Right atrium auricular region (tissue), 2 donors: ENCODE measurements at places on chromosomes 11 and 22.

DNA sequence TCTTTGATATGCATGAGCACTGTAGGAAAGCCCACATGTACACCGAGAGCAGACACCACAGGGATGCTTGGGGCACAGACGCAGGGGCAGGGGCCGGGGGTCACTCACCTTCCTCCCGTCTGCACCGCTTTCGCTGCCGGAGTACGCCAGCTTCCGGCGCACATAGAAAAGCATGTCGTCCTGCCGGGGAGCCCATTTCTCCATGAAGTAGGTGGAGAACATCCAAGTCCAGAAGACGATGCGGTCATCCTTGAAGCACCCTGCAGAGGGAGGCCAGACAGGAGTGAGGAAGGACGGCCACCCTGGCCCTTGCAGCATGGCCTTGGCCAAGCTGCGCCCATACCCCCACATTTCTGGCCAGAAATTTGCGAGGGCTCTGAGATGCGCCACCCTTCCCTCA lies 28.8 kb downstream of the KIAA0930 start:
- no peak for DNase-seq

- DNase-seq, result peak; percentile 50
Measured at GRCh38 chr22:47303161-47303890, 540.9 kb downstream of the TBC1D22A start.

DNA sequence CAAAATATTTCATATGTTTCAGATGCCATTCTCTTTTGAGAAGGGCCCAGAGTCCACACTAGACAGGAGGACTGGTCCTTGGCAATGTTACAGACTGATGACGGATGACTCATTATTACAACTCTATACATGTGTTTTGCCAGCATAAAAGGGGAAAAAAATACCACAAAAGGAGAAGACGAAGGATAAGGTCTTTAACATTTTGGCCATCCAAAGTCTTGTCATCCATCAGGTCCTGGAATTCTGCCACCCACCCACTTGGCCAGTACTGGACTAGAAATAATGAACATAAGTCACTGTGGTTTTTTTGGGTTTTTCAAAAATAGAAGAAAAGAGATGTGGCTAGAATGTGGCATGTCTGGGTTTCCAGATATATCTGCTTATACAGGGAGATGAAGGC lies 57.7 kb upstream of the BDNF start:
- no peak for DNase-seq

DNA sequence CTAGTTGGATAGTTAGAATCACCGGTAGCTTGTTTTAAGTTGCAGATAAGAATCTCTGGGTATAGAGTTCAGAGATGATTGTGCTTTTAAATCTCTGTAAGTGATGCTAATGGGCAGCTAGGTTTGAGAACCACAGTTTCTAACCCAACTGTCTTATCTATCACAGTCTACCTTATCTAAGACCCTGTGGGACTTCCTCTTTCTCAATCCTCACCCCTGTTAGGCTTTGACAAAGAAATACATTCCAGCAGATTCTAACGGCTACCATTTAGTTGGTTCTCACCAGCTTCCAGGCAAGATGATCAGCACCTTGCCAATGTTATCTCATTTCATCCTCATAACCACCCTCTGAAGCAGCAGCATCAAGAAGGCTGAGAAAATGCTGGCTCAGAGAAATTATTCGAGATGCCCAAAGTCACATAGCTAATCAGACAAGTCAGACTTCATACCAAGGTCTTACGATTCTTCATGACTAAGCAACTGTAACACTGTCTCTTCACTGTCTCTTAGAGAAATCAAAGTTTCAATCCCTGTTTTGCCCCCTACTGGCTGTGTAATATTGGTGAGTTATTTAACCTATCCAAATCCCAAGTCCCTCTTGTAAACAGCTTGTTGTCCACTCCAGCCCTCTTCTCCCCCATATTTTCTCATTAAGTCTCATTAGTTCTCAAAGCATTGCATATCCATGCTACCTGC lies 192.4 kb upstream of the API5 start:
- DNase-seq, result no peak

DNA sequence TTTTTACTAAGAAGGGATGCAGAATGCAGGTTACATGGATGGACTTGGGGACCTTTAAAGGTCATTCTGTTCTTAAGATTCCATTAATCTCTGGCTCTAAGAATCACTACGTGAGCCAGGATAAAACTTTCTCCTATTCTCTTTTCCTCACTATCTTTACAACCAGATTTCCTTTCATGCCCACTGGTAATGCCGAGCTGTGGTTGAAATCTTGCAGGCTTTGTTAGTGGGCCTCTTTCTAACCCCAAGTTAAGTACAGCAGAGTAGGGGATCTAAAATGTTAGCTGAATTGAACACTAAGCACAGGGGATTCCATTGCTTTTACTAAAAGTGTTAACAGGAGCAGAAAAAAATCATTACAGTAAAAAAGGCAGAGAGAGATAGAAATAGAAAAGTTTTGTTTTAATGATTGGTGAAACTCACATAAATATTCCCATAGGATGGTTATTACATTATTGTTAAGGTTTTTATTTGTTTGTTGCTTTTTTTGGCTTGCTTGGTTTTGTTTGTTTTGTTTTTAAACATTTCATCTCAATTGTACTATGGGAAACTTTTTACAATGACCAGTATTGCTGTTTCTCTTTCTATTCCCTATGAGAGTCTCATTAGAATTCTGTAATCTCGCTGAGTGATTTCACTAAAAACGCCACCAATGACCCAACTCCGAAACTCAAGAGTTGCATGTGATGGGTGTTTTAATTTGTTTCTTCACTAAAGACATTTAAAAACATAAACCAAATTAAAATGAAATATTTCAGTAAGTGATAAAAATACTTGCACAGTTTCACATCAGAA lies 54.1 kb upstream of the HTATIP2 start:
- DNase-seq, result no peak

DNA sequence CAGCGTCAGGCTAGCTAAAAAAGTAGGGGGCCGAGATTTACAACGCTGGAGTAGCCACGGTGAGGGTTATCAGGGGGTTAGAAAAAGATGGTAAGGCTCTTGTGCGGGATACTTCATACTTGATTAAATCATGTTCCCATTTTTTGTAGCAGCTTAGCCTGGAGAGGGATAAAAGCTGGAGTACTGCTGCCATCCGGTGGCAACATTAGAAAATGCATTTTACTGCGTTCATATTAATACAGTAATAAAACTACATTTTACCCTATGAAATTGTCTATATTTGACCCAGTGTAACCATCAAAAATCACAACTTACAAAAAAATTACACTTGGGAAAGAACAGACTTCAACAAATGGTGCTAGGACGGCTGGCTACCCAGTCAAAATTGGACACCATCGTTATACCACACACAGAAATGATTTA lies 17.3 kb downstream of the RPUSD4 start:
- DNase-seq, result no peak

GRCh38 chr11:86551288-86552092 lies 120.9 kb downstream of the ME3 start:
- no peak for DNase-seq

- no peak for DNase-seq
Measured at GRCh38 chr11:110098645-110099044, 5.5 kb downstream of the ZC3H12C start.

DNA sequence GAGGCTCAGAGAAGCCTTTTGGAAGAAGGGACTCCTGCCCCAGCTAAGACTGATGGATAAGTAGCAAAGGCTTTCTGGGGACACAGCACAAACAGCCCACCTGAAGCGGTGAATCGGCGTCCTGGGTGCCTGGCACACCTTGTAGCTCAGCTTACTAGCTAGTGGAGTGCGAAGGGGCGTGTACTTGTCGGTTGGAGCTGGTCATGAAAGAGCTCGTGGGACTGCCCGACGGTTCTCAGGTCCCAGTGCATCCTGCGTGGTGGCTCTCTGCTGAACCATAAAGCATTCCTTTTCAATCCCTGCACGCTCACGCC lies 690 bp upstream of the UVRAG start:
- DNase-seq, result no peak

- no peak for DNase-seq
Measured at GRCh38 chr22:36430863-36431262, 43.1 kb upstream of the MYH9 start.

- DNase-seq, result no peak
Measured at GRCh38 chr11:122681070-122681469, 25.5 kb downstream of the UBASH3B start.

DNA sequence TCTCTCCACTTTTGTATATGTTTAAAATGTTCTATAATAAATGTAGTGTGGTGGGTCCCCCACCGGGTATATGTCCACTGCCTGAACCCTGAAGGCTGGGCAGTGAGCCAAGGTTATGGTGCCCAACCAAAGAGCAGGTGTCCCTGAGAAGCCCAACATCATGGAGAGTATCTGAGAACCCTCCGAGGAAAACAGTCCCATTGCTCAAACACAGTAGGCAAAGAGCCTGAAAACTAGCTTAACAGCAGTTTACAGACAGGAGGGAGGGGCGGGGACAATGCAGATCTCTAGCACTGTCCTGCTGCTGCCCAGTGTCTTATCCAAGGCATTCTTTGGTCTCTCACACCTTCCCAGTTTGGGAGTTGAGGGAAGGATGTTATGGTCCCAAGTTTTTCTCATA lies 91.0 kb downstream of the TMPRSS5 start:
- no peak for DNase-seq

GRCh38 chr11:134131628-134132244 lies 62.9 kb downstream of the JAM3 start:
- DNase-seq, result no peak
